Activated CD8-positive, alpha-beta memory T cell treated with anti-CD3 and anti-CD28 coated beads, Interleukin-2, amount 50 U/mL, for 4 hours (primary cell): ENCODE measurements at places on chromosomes 1 and 21.

GRCh38 chr1:201309416-201309815 lies 26.1 kb downstream of the PKP1 start:
- DNase-seq, result no peak

- no peak for DNase-seq
Measured at GRCh38 chr1:36881541-36881940, 152.8 kb downstream of the GRIK3 start.

- no peak for DNase-seq
Measured at GRCh38 chr1:48229317-48229716, 6.8 kb downstream of the SLC5A9 start.

GRCh38 chr21:42548687-42549406 lies 35.2 kb downstream of the SLC37A1 start:
- DNase-seq, result no peak

DNA sequence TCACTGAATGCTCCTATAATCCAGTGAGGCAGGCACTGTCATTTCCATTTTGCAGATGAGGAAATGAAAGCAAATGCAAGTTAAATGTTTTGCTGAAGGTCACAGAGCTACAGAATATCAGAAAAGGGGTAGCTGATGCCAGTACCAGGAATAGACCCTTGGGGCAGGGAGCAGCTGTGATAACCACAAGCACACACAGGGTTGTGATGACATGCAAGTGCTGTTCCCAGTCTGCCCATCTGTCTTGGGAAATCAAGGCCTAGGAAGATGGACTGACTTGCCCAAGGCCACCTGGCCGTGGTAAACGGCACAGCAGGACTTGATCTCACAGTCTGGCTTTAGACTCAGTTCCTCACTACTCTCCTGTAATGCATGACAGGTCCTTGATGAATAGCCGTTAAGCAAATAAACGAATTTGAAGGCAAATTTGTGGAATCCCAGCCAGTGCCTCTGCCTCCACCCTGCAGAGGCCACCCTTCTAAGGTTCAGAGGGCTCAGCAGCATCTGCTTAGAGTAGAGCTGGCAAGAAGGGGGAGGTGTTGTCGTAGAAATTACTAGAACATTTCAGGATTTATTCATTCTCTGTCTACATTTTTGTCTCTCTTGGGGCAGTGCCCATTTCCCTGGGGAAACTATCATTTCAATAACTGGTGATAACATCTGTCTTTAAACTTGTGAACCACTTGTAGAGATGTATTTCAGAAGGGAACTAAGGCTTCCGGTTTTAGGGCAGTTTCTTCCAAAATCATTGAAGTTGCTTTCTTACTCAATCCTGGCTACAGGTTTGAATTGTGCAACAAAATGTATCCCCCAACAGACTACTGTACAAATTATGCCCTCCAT lies 53.2 kb upstream of the MRPS6 start:
- DNase-seq, result no peak

GRCh38 chr1:50966991-50967390 lies 3.1 kb upstream of the CDKN2C start:
- no peak for DNase-seq

- DNase-seq, result no peak
Measured at GRCh38 chr1:147201786-147202185, 23.4 kb downstream of the FMO5 start.

DNA sequence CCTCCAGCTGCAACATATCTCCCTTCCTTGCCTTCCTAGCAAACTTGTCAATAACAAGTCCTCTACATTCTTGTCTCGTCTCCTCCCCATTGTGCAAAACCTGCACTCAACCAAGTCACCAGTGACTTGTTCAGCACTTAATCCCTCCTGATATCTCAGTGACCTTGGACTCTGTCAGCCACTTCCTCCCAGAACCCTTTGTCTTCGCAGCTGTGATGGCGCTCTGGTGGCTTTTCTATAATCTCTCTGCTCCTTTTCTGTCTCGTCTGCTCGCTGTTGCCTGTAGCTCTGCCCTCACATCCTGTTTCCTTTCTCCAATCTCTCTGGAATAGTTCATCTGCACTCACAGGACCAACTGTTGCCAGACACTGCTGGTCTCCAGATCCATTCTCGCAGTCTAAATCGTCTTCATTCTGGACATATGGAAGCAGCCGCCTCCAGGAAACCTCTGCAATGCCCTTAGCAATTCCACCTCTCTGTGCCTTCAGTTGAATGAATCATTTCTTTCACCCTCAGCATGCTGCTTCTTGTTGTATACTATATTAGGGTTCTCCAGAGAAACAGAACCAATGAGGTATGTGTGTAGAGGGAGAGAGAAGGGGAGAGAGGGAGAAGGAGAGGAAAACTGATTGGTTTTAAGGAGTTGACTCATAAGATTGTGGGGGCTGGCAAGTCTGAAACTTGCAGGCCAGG lies 17.4 kb upstream of the IFNAR2 start:
- no peak for DNase-seq

- DNase-seq, result no peak
Measured at GRCh38 chr1:221241592-221241991, 362.3 kb downstream of the HLX start.

DNA sequence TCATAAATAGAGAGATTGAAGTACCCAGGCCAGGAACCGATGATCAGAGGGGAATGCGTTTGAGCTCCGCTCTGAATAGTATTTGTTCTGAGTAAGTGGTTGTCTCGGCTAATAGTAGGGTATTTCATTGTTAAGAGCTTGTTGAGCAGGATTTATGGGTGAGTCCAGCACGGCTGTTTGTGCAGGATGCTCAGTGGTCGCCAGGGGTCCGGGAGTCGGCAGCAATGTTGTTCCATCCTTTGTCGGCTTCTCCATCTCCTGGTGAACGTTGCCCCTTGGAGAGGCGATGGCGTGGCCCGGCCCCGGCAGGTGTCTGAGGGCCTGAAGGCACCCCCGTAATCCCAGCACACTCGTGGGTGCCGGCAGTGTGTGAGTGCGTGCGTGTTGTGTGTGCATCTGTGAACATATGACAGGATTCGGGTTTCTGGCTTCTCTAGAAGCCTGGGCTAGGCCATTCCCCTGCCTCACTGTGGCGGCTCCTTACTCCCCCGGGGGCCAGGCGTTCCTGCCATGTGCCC lies 160.8 kb upstream of the ARHGEF16 start:
- no peak for DNase-seq

GRCh38 chr1:7046314-7046713 lies 261.1 kb downstream of the CAMTA1 start:
- no peak for DNase-seq

- peak; percentile 51 for DNase-seq
Measured at GRCh38 chr1:36285443-36286101, 20.6 kb upstream of the SH3D21 start.

DNA sequence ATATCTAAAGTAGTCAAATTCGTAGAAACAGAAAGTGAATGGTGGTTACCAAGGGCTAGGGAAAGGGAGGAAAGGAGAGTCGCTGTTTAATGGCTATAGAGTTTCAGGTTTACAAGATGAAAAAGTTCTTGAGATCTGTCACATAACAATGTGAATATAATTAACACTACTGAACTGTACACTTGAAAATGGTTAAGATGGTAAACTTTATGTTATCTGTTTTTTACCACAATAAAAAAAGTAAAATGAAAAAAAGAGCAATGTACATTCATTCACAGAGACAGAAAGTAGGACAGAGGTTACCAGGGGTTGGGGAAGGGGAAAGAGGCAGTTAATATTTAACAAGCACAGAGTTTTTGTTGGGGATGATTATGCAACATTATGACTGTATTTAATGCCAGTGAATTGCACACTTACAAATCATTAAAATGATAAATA lies 53.3 kb upstream of the SEC16B start:
- DNase-seq, result no peak
